Stimulated activated CD4-positive, alpha-beta T cell treated with anti-CD3 and anti-CD28 coated beads, Interleukin-4, amount 100 ng/mL, for 1 hour (primary cell): ENCODE measurements at places on chromosomes 4 and X.

DNA sequence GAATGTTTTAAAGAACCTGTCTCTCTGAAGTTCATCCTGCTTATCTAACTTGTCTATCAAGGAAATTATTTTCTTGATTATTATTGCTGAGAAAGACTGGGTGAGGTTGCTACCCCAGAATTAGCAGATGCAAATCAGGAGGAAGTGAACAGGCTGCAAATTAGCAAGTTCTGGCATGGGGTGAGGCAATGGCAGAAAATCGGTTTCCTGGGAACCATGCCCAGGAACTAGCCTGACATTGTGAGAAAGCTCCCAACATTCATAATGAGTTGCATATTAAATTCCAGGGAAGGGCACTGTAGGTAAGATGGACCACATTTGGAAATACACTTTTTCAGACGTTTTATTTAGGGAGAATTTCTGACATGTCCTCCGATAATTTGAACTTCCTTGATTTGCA, 11.6 kb downstream of the ARSF start:
- no peak for DNase-seq

DNA sequence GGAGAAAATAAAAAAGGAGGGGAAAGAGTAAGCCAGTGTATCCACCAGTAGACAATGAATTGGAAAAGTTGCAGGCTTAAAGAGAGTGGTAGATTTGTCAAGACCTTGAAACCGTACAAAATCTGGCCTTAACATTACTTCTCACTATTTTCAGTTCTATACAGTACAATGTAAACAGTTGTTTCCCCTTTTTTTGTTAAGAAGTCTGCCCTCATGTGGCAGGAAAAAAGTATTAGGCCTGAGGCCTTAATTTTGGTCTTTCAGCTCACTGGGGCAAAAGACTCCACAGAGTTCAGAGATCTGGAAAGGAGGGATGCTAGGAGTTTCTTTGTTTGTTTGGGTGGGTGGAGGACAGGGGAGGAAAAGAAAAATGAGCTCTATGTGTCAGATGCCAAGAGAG, 92.8 kb upstream of the CCDC160 start:
- DNase-seq = no peak

DNA sequence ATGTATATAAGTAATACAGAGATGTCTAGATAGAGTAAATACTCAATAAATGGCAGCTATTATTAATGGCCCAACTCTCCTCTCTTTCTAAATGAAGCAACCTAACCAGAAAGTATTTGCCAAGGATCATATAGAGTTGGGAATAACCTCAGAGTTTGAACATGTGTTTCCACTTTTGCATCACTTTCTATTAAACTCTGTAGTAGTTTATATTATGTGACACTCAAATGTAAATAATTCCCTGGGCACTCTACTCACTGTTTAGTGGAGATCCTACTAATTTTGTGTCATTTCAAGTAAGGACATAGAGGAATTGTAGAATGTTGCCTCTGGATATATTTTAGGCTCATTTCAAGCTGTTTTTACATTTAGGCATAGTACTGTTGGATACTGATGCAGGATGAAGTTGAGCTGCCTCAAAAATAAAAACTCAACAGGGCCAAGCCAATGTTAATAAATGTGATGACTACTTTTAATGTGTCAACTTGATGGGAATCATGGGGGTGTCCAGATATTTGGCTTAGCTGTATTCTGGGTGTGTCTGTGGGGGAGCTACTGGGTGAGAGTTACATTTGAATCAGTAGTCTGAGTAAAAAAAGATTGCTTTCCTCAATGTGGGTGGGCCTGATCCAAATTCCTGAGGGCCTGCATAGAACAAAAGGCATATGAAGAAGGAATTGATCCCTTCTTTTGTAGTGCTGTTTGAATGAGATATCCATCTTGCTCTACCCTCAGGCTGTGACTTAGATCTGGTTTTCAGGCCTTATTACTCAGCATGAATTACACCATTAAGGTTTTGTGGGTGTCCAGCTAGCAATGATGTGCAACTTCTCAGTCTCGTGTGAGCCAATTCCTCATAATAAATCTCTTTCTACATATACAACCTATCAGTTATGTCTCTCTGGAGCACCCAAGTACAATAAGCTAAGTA, 1368.2 kb downstream of the STIM2 start:
- no peak for DNase-seq

- no peak for DNase-seq
Measured at GRCh38 chrX:111376897-111377578, 35.0 kb downstream of the DCX start.

- DNase-seq = no peak
Measured at GRCh38 chr4:158644356-158644755, 27.3 kb downstream of the C4orf46 start.

GRCh38 chr4:140099983-140100382, 54.0 kb downstream of the MAML3 start:
- DNase-seq = no peak

DNA sequence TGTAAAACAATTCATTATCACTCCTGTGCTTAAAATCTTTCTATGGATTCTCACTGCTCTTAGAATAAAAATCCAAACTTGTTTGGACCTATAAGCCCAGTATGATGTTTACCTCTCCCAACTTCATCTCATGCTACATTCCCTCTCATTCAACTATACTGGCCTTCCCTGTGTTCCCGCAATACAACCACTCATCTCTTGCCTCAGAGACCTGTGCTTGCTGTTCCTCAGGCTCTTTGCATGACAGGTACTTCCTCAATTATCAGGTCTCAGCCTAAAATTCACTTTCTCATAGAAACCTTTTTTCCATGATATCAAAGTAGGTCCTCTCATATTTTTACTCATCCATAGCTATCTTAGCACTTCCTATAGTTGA, 71.7 kb downstream of the ENOX2 start:
- no peak for DNase-seq

GRCh38 chrX:37349221-37350033, at the start of gene PRRG1:
PRRG1 (plus strand) TSS chrX:37349364; CDS start chrX:37406250, 56,886 bp downstream.
- no peak for DNase-seq

GRCh38 chrX:38699696-38700095, 101.6 kb upstream of the MID1IP1 start:
- no peak for DNase-seq

DNA sequence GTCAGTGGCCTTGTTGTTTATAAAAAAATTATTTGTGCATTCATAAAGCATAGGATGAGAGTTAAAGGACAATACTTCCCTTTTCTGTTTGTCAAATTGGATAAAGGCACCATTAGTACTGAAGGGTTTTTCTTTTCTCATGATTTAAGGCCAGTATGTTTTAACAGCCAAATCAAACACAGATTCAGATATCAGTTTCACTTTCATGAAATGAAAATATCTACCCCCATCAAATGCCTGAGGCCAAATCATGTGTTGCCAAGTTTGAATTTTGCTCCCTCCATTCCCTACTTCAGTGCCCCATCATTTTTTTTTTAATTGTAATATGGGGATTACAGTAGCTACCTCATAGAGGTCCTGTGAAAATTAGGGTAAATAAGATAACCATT, 745.9 kb downstream of the RPA4 start:
- DNase-seq = no peak

- DNase-seq = no peak
Measured at GRCh38 chr4:121150003-121150402, 14.1 kb downstream of the TNIP3 start.

DNA sequence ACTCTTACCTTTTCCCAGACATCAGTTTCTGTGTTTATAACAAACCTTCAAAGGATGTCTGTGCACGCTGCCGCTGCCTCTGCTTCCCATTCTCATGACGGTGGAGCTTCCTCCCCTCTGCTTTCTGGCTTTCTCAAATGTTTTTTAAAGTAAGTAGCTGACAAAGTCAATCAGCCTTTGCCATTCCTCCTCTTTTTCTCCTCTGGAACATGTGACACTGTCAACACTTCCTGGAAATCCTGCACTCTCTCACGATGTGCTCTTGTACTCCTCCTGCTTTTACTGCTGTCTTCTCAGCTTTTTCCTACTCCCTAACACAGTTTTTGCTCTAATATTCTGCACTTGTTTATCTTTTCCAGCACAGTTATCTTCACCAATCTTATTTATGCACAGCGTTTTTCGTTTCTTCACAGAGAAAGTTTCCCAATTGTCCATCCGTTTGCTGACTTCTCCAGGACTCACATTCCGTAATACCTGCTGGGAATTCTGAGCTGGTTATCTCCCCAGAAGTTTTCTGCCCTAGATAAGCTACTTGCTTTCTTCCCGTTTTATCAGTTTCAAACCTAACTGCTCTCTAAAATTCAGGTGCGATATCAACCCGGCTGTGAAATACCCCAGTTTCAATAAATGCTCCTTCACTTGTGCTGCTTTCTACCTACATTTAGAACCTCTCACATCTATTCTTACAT, 465.6 kb upstream of the AGA start:
- no peak for DNase-seq

GRCh38 chrX:44072631-44073030, 99.4 kb upstream of the NDP start:
- DNase-seq = no peak

- DNase-seq = no peak
Measured at GRCh38 chr4:110020139-110020538, 107.5 kb downstream of the EGF start.

- DNase-seq = peak; percentile 4
Measured at GRCh38 chr4:99723612-99724011, 66.0 kb upstream of the C4orf54 start.

DNA sequence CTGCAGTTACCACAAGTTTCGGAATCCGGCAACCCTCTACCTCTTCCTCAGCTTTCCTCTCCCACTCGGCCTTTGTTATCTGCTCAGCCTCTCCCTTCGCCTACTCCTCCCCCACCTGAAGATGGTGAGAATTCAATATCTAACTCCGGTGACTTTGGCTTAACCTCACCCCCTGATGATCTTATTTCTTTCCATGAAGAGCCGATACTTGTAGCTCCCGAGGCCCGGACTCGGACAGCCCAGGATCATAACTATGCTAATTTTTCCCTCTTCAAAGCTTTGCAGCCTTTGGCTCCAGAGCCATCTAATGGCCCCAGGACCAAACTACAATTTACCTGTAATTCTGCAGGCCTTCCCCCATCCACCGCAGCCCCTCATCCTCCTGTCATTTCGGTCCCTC, 32.0 kb upstream of the MGST2 start:
- no peak for DNase-seq
